ENCODE measurements at places on chromosomes 2 and 18.

- no peak for DNase-seq
These were observed 589.0 kb upstream of the ACVR2A start for GRCh38 chr2:147255812-147256211.

DNA sequence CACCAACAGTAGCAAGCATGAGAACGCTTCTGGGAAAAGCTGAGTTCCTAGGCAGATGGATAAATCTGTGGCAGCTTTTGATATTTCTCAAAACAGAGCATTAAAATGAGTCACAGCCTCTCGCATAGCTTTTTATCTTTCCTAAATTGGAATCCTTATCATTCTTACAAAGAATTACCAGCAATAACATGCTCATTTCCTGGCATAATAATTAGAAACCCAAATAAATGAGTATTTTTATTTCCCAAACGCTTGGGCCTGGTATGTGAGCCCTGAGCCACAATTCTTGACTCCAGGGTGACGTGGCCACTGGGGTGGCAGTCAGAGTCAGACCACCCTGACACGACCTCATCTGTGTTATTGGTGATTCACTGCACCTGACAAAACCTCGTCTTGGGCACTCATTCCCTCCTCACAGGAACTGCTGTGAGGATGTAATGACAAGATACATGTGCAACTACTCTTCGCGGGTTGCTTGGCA is 210.7 kb downstream of the ARL4C start:
- no peak for DNase-seq

DNA sequence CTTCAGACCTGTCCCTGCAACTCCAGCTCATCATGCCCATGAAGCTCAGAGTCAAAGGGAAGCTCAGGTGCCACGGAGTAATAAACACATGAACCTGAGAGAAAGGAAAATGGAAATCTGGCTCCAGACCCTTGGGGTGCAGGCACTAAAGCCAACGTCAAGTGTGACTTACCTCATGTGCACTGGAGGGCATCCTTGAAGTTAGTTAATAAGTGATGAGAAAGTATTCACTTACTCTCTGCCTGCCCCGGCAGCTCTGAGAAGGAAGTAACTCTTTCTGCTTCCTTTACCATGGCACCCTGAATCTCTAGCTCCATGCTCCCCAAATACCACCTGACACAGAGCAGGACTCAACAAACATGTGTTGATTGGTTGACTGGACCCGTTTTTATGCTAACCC is 21.4 kb upstream of the AGAP1 start:
- no peak for DNase-seq

- DNase-seq = no peak
These were observed 109.0 kb downstream of the ICA1L start for GRCh38 chr2:202762556-202762955.

DNA sequence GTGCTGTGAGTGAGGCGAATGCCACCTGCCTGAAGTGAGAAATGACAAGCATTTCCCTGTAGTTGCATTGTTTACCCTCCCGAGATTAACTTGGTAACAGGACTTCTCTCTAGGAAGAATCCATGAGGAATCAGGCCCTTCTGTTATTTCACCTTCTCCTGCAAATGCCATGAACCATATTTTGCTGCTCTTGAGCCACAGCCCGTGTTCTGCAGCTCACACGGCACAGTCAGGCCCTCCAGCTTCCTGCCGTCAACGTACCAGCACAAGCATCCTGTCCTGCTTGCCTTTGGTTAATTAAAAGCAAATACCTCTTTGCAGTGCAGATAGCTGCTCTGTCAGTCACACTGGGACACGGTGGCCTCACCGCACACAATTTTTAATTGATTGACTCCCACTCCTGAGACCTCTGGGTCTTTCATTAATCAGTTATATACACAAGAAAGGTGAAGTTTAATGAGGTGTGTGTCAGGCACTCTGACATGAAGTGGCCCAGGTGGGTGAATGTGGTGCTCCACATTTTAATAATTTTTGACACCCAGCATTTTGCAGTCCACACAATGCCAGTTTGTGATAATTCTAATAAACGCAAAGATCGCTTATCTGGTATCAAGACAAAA is 95.3 kb upstream of the ASB18 start:
- no peak for DNase-seq

GRCh38 chr2:54360055-54360792 is 95.9 kb upstream of the SPTBN1 start:
- DNase-seq = no peak
